ENCODE measurements at places on chromosomes 7 and 10.

DNA sequence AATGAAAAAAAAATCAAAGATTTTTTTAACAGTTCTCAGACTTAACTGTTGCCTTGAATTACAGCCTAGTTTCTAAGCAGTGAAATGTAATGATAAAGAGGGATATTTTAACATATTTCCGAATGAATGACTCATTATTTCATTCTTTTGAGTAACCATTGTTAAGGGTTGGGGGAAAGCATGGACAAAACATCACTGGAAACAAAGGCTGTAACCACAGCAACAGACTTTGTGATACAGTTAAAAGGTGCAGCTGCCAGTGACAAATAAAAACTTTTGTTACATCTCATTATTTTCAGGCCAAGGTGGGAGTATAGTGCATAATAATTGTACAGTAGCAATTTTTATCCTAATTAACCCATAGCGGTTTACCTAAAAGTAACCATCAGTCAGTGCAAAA, 172.6 kb downstream of the LRRTM3 start:
- no peak for DNase-seq

DNA sequence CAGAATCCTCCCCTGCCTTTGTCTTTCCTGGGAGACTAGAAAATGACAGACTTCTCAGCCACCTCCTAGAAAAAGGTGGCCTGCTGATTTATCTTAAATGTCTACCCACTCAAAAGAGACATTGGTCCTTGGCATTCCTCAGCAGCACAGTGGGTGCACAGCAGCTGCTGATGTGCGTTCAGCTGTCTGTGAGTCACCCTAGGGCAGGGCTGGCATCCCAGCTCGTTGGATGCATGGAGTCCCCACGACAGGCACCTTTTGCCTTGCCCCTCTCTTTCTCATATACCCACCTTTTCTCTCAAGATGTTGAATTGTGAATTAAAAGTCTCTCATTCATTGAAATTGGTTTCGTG, 113.0 kb downstream of the DOCK1 start:
- DNase-seq = no peak

DNA sequence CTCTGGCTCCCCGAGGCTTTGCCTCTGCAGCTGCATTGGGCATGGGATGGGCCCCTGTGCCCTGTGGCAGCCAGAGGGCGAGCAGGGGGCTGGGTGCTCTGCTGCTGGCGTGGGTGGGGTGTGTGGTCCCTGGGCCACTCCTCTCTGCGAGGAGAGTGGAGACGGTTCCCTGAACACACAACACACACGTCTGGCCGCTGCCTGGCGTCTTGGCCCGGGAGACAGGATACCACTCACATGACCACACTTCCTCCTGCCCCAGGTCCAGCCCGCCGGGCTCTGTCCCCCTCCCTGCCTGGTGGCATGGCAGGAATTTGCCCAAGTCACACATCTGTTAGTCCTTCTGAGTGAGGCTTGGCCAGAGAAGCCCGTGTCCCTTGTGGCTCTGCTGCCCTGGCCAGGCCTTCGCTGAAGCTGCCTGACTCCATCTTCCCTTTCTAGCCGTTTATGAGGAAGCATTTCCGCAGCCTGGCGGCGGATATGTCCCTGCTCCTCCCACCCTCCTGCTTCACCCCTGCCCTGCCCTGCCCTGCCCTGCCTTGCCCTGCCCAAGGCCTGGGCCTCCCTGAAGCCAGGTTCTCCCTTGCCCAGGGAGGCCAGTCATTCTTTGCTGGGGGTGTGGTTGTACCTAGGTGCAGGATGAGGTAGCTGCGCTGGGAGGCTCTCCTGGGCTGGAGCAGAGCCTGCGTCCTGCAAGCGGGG, 3.0 kb downstream of the BRI3 start:
- no peak for DNase-seq

DNA sequence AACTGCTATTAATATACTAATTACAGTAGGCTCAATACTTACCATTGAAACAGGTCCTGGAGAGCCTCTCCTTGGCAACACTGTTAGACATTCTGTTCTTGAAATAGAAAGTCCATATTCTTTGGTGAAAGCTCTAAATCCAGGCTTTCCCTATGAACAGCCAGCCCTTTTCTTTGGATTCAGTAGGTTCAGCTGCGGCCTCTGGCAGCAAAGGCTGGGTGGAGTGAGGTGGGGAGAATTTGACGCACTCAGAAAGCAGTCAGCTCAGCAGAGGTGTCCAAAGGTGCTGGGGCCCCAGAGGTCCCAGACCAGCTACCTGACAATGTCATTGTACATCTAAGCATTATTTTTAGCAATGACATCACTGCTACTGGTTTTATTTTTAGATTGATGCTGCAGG, 146.1 kb downstream of the GRK5 start:
- no peak for DNase-seq

DNA sequence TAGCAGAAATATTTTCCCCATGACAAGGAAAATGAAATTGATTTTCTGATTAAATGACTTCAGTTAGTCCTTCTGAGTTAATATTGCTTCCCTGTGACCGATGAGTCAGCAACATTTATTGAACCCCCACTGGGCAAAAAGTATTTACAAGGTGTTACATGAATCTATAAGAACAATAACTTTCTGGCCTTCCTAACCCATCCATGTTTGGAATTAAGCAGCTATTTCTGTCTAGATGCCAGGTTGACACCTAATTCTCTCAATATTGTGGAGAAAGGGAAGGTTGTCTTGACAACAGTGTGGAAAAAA, 112.9 kb upstream of the JAZF1 start:
- DNase-seq = no peak

- DNase-seq = no peak
Measured at GRCh38 chr7:135768467-135768866, 19.9 kb upstream of the FAM180A start.

- DNase-seq = no peak
Measured at GRCh38 chr7:47521816-47522561, 59.9 kb downstream of the TNS3 start.

DNA sequence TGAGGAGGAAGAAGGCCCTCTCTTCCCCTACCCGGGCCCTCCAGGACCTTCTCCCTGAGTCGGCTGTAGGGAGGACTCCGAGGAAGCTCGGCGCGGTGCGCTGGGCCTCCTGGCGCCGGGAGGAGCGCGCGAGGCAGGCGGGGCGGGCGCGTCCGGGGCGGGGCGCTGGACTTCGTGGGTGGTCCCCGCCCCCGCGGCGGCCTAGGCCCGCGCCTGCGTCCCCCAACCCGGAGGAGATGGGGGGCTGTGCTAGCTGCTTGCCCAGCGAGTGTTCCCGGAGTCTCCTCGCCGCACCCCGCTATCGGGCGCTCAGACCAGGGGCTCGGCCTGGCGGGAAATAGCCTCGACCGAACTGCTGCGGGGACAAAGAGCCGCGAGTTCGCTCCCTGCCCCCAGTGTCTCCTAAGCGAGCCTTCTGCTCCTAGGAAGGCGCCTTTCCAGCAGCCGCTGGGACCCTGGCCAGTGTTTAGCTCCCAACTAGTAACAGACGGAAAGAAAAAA, 19.2 kb upstream of the SMO start:
- DNase-seq = no peak

DNA sequence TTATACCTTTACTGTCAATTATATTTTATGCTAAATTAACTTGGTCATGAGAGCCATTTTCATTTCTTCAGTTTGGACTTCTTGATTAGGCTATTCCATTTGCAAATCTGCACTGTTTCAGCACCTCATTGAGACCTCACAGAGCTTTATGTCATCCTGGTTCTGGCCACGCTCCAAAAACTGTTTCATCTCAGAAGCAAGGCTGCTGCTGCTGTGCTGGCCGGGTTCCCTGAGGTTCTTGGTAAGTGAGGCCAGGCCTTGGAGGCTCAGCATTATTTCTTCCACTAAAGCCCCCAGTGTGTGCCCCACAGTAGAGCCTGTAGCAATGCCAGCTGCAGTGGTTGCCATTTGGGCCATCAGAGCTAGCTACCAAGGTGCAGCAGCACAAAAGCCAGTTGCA, 7.8 kb upstream of the ZNF485 start:
- no peak for DNase-seq
